SK-N-SH treated with all-trans-retinoic acid at 6 μM for 48 hours (cell line): ENCODE measurements at places on chromosomes 3 and 15.

GRCh38 chr3:118980832-118981231 is 53.8 kb downstream of the IGSF11 start:
- ATAC-seq: no peak

DNA sequence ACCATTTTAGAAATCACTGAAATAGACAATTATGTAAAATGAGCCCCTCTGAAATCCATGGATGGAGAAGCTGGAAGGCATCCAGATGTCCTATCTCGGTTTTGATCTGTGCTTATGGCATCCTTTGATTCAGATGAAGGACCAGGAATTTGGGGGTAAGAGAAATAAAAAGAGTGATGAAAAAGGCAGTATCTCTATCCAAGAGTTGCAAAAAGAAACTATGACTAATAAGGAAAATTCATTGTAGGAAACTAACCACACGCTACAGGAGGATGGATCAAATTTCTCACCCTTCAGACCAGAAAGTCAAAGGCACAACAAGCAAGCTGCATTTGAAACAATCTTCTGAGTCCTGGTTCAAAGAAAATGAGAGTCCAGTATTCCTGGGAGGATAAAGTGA is 34.8 kb downstream of the SRGAP3 start:
- peak; percentile 77 for ATAC-seq

DNA sequence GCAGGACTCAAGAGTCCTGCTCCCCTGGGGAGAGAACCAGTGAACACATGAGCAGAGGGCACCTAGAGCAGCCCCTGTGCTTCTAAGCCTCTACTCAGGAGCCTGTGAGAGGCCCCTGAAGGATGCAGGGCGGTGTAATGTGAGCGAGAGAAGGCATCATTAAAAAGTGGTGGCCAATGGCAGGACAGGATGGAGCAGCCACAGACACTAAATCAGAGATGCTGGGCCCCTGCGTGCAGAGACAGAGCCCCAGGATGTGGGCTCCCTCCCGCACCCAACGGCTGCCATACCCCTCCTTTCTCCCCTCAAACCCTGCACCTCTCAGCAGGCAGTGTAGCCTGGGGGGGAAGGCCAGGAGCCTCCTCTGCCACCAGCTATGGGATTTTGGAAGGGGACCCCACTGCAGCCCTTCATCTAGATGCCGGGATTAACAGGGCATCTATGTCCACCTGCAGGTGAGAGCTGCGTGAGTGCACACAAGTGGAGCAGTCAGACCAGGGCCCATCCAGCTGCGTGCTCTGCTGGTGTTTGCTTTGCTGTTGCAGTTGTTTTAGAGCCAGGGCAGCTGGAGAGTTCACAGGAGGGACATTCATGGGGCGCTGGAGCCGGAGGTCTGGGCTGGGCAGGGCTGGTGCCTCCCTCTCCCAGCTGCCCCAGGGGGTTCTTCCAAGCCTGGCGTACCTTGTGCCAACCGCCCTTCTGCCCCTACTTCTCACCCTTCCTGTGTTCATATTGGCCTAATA is 5.1 kb upstream of the IQSEC1 start:
- no peak for ATAC-seq

GRCh38 chr3:71510510-71510909 is 73.0 kb downstream of the FOXP1 start:
- peak; percentile 92 for ATAC-seq

- ATAC-seq: peak; percentile 40; the same call in 2 of the 3 replicates
Observed at GRCh38 chr3:73213896-73214295, 152.4 kb downstream of the EBLN2 start.
